IPS DF 6.9 (cell line): ENCODE measurements at places on chromosomes 5 and 9.

- DNase-seq: no peak
Measured at GRCh38 chr5:112812549-112812948, 48.5 kb upstream of the SRP19 start.

DNA sequence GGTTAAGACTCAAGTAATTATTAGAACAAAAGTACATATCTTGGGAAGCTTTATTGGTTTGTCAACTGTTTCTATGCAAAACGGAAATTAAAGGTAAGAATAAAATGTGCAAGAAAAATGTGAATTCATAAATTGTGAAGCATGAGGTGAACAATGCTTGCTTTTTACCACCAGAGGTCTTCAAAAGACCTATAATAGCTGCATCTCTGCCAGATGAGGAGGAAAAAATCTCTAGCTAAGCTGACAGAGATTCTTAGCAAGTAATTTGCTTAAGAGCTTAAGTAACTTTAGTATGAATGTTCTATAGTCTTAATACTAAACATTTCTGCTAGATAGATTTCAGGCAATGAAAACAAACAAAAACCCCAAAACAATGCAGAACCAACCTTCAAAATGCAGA is 54.1 kb downstream of the MRPS30 start:
- no peak for DNase-seq

DNA sequence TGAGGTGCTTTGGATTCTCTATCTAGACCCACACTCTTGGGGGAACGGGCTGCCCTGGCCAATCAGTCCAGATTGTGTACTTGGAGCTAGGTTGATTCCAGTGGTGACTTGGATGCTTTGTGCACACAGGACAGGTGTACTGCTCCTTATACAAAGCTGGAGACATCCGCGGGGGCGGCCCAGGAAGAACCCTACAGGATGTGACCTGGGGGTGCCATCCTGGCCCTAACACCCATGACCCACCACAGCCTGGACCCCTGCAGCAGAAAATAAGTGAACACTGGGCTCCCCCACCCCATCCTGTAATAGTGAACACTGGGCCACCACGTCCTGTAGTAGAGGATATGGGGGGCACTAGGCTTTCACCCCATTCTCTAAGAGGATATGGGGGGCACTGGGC is 12.1 kb upstream of the PLEKHG4B start:
- no peak for DNase-seq

- DNase-seq: no peak
Measured at GRCh38 chr9:36988848-36989247, 45.2 kb downstream of the PAX5 start.

GRCh38 chr5:10351919-10352318 is 1.6 kb upstream of the MARCHF6 start:
- no peak for DNase-seq

GRCh38 chr9:120579139-120580050 is 572 bp downstream of the CDK5RAP2 start:
- DNase-seq: no peak

GRCh38 chr5:98603456-98603855 is 170.0 kb upstream of the RGMB start:
- DNase-seq: no peak
